ENCODE measurements at places on chromosomes 1 and 21.

DNA sequence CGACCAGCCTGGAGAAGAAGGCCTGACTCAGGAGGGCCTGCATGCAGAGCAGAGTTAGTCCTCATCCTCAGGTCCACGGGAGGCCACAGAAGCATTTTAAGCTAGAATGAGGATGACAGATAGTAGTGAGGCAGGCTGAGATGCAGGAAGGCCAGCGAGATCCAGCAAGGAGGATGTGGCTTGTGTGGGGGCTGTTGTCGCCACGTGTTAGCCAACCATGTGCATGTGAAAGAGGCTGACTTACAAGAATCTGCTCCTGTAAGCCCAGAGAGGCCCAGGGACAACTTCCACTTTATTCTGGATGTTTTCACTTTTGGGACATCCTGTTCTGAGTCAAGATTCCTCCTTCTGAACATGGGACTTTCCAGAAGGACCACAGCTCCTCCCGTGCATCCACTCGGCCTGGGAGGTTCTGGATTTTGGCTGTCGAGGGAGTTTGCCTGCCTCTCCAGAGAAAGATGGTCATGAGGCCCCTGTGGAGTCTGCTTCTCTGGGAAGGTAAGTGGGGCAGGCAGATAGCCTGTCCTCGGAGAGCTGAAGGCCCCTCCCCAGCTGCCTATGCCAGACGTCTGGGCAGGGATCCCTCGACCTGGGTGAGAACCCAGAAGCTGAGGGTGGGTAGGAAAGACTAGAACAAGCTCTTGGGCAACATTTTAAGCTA, at the start of gene SLAMF8:
Gene SLAMF8 (plus strand): TSS at position 433 of the 661 bp plus-strand sequence. CDS start 26 bp downstream, at position 459.
- DNase-seq = peak; percentile 21

GRCh38 chr1:14809191-14809981, 210.9 kb downstream of the KAZN start:
- no peak for DNase-seq

GRCh38 chr1:32539584-32540571, 651 bp downstream of the ZBTB8A start:
- DNase-seq = peak; percentile 1

DNA sequence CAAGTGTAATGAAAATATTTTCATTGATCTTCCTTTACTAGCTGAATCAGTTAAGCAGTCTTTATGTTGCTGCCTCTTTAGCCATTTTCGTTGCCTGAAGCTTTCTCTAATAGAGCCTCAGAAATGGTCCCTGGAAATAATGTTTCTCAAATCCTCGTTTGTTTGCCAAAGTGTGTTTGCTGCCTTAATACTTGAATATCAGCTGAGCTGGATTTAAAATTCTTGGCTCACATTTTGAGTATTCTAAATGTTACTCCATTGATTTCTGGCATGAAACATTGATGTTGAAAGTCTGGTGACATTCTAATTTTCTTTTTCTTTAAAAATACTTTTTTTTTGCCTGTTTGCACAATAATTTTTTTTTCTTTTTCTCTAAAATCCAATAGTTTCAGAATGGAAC, 84.6 kb upstream of the SERBP1 start:
- DNase-seq = no peak

DNA sequence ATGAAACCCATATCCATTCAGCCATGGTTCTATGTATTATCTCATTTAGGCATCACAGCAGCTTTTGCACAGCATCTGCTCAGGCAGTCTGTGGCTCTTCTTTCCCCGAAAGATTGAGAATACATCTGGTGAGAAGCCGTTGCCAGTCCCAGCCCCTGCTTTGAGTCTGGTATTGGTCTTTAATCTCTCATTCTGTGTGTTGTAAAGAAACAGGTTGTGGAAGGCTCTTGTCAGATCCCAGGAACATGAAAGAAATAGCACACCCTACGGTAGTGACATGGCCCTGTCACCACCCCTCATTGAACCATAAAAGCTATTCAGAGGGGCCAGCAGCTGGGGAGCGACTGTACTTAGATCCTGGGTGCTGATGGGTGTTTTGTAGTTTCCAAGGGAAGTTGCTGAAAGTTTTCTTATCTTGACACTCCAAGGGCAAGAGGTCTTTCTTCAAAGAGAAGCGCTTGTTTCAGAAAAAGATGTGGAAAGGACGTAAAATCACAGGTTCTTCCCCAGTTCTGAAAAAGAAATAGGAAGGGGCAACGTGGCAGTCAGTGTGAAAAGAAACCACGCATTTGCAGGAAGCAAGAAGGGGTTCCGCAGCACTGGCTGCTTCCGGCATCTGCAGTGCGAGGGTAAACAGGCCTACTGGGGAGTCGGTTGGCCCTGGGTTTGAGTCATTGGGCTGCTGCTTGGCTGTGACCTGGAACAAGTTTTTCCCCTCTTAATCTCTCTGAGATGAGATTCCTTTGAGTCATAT, 145.0 kb downstream of the DHRS3 start:
- DNase-seq = peak; percentile 59

DNA sequence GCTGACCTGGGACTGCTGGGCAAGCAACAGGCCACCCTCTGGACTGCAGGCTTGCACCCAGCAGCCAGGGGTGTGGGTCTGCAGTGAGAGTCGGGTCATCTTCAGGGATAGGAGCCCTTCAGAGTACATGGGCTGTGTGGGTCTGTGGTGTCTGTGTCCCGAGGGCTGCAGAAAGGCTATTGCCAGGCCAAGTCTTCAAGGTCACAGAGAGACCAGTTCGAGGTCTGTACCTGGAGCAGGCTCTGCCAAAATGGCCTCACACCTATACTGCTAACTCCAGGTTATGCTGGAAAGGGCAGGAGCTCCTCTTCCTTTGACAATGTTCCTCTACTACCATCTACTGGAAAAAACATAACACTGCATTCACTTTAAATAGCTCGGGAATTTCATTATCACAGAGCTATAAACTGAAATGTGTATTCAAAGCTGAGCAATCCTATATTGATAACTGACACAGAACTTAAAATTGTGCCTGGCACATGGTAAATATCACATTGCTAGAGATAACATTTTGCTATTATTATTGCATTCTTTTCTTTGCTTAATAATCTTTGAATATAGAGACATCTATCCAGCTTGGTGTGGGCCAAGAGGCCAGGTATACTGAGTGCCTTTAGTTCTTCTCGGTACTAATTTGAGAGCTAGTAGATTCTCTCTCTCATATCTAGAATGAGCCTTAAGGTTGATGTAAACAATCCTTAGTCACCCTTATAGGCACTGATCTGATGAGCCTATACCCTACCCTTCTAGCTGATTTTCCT, 6.9 kb upstream of the DNAH14 start:
- no peak for DNase-seq

- no peak for DNase-seq
These were observed 2.9 kb downstream of the RCAN1 start for GRCh38 chr21:34612056-34612455.

GRCh38 chr21:14259747-14260146, 43.8 kb downstream of the RBM11 start:
- no peak for DNase-seq

DNA sequence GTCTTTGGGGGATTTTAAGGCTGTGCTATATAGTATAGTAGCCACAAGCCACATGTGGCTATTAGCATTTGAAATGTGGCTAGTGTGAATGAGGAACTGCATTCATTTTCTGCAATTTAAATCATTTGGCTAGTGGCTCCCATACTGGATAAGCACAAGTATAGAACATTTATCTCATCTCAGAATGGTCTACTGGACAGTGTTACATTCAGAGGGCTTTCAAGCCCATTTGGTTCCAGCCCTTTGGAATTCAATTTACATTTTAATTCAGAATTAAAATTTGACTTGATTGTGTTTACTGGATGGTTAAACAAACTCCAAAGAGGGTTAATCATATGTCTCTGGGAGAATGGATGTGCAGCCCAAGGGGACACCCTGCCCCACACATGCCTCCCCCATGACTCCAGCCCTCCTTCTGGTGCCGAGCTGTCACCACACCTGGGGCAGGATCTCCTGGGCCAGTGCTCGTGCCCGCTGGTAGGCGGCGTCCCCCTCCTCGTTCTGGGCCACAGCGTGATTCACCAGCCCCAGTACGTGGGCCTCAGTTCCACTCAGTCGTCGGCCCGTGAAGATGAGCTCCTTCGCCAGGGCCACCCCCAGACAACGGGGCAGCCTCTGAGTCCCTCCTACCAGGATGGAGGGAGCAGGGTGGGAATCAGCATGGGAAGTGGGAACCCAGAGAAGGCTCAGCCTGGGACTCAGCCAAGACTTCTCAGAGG, 17.2 kb downstream of the ECHDC2 start:
- DNase-seq = no peak

- no peak for DNase-seq
These were observed 134.5 kb downstream of the PTPN14 start for GRCh38 chr1:214416858-214417257.

Data from stimulated activated CD4-positive, alpha-beta T cell treated with anti-CD3 and anti-CD28 coated beads, Interleukin-12 subunit alpha, Interleukin-12 subunit beta, amount 100 ng/mL, for 24 hours (primary cell).